Esophagus squamous epithelium (tissue), 5 donors: ENCODE measurements at places on chromosomes 2 and 18.

DNA sequence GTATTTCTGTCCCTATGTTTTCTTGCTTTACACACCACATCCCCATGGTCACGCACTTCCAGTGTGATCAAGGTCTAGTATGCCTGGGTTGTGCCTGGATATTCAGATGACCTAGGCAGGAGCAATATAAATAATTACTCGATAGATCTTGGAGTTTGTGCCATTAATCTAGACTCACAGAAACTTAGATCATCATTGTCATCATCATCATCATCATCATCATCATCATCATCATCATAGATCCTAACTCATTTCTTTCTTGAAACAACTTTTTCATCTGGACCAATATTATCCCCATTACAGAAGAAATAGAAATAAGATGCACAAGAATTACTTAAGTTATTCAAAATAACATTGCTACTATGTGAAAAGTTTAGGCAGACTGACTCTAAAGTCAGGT is 130.3 kb upstream of the LRRTM4 start:
- H3K27me3 ChIP-seq = no peaks in the 10 kb centered on the region
- H3K27ac ChIP-seq = no peak overlapping the region
- no peak for DNase-seq
- no peaks in the 10 kb centered on the region for H3K4me1 ChIP-seq

DNA sequence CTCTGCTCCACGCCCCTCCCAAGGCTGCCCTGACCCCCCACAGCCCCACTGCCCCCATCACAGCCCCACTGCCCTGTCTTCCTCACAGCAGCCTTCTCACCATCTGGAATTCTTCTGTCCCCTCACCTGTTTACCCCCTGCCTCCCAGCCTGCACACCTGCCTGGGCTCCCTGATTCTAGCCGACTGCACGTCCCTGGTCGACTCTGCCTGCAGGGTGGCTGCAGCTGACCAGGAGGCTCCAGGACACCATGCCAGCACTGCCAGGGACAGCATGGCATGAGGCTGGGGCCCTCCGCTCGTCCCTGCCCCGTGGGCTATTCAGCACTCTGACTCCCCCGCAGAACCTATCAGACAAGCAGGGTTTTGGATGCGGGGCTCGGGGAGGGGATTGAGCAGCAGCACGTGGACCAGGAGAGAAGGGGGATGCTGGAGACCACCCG is 254.1 kb downstream of the HDAC4 start:
- H3K27ac ChIP-seq = no peak overlapping the region
- no peak for DNase-seq
- H3K4me3 ChIP-seq = no peak overlapping the region
- H3K36me3 ChIP-seq = no peaks in the 10 kb centered on the region

DNA sequence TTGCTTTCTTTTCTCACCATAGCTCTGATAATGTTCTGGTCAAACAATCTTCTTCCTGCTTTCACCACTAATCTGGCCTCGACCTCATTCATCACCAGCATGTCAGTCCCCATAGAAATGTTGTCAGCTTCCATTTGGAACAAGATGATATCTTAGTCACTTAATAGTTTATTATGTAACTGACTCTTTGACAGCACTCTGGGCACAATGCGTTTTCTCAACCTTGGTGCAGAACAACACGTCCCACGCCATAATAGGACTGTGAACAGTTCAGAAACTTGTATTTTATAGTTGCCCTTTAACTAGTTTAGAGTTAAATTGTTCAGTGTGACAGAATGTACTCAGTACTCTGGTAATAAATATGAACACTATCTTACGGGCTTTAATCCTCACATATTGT is 106.0 kb downstream of the MC4R start:
- H3K4me1 ChIP-seq = no peaks in the 10 kb centered on the region
- no peak overlapping the region for H3K27ac ChIP-seq
- H3K27me3 ChIP-seq = no peaks in the 10 kb centered on the region
- DNase-seq = no peak

DNA sequence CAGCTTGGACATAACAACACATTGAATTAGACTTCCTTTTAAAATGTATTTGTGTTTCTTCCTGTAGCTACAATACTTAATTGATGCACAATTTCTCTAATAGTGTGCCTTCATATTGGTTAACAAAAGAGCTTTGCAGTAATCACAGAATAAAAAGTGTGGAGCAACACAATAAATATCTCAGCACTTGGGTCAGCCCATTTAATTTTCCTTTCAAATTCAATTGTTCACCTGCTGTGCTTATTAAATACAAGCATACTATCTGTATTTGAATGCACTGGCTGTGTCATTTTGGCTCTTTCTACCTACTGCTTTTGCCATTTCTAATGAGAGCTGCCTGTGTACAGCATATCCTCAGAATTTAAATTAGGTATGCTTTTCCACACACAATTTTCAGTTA is 1641.3 kb upstream of the SLC39A10 start:
- H3K36me3 ChIP-seq = no peaks in the 10 kb centered on the region
- no peak for DNase-seq
- H3K4me3 ChIP-seq = no peak overlapping the region
- no peaks in the 10 kb centered on the region for H3K27me3 ChIP-seq
- H3K4me1 ChIP-seq = no peaks in the 10 kb centered on the region
- H3K27ac ChIP-seq = no peak overlapping the region

DNA sequence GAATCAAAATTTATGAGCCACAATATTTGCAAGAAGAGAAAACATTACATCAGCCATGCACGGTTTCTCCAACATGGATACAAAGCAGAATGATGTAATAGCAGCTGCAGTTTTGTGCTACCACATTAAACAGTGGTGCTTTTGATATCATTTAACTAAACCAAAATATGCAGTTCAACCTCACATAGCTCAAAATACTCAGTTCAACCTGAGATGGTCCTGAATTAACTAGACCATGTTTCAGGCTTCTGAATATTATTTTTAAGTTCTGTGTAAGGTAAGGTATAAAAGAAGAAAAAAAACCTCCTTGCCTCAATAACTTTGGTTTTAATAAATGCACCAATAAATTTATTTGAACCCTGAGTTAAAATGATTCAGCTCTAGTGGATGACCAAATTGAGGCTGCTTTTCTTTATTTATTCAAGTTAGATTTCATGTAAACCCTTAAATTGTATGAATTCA is 18.8 kb upstream of the TSPYL6 start:
- H3K27me3 ChIP-seq = no peaks in the 10 kb centered on the region
- H3K36me3 ChIP-seq = no peaks in the 10 kb centered on the region
- DNase-seq = no peak
- H3K4me3 ChIP-seq = no peak overlapping the region

DNA sequence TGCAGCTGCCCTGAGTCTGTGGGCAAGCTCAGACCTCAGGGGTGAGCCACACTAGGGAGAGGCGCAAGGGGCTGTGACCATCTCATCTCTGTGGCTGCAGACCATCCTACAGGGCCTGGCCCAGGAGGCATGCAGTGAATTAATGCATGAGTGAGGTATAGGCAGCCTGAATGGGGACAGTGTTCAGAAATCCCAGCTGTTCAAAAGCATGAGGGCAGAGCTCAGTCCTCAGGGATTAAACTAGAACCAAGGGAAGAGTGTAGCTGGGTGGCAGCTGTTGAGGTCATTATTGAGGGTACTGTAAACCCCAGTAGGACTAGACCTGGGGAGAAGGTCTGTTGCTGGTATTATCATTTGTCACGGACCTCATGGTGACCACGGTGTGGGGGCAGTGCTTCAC is 17.0 kb downstream of the TMEM177 start:
- DNase-seq = no peak
- H3K4me1 ChIP-seq = no peaks in the 10 kb centered on the region
- H3K27ac ChIP-seq = no peak overlapping the region
- no peaks in the 10 kb centered on the region for H3K36me3 ChIP-seq

DNA sequence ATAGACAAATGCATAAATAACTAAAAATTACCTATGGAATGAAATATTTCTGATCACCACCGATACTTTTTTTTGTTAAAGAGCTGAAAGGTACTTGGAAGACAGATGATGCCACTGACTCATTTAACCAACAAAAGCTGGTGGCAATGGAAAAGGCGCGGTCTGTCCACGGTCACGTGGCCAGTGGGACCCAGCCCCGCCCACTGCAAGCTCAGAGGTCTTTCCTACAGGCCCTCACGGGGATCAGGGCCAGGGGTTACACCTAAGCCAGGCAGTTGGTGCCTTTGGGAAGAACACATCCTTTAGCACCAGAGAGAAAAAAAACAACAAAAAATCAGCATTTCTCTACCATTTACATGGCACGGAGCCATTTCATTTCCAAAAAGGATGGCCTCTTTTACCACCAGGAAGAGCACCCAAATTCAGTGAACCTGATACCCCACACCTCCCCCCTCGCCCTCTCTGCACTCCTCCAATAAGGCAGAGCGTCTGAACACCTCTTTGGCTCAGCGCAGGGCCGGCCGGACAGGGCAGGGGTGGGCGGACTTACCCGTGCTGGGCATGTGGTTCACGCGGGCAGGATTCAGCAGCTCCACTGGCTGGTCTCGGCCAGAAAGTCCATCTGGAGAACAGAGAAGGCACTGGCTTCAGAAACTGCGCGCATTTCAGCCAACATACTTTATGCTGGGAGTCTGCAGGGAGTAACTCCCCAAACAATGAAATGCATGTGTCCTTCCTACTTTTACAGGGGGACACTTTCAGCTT is 164.6 kb downstream of the HDAC4 start:
- DNase-seq = no peak
- no peak overlapping the region for H3K4me3 ChIP-seq
- H3K4me1 ChIP-seq = peaks cover 62% of the 10 kb centered on the region
- H3K36me3 ChIP-seq = peaks cover 16% of the 10 kb centered on the region
- peak overlapping the region; percentile 51 for H3K27ac ChIP-seq
- H3K27me3 ChIP-seq = no peaks in the 10 kb centered on the region

GRCh38 chr18:58536534-58537271 is 92.2 kb downstream of the ALPK2 start:
- H3K27ac ChIP-seq = no peak overlapping the region
- no peaks in the 10 kb centered on the region for H3K4me1 ChIP-seq
- H3K4me3 ChIP-seq = no peak overlapping the region
- no peaks in the 10 kb centered on the region for H3K36me3 ChIP-seq

DNA sequence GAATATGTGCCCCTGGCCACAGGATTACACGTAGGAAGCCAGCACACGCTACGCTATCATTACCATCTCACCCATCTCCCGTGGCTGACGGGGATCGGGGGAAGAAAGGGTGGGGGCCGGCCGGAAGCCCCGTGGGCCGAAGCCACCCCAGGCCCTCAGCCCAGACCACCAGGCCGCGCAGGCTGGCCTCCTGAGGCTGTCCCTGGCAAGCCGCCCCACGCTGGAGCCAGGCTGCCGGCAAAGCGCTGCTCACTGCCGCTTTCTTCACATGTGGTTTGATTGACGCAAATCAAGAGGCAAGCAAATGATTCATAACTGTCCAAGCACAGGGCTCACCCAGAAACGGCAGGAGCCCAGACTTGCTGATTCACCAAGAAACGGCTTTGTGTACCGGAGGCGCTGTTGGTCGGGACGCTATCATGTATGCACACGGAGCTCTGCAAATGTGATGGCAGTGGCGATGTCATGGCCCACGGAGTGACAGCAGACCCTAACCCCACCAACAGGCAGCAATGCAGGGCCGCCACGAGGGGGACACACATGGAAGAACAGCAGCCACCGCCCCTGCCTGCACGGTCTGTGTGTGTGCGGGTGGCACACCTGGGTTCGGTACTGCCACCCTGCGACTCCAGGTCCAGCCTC is 125.7 kb downstream of the HDAC4 start:
- H3K4me3 ChIP-seq = peak overlapping the region; percentile 27
- no peaks in the 10 kb centered on the region for H3K27me3 ChIP-seq
- peak overlapping the region; percentile 82 for H3K27ac ChIP-seq
- peak; percentile 42 for DNase-seq
